ENCODE measurements at places on chromosomes 12 and 14.

DNA sequence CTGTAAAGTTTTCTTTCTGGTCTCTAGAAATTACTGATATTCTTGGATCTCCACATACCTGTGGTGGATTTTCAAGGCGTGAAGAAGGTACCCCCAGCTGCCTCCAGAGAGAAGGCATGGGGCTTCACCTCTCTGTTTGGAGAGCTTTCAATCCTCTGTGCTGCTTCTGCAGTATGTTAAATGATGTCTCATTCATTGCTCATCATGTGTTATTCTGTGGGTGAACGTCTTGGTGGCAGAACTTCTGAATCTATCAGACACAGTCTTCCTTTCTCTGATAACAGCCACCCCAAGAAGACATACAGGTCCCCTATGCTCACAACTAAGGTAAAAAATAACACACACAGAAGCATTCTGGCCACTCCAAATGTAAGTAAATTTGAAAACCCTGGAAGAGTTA, 221.3 kb upstream of the TMEM260 start:
- DNase-seq, result no peak

DNA sequence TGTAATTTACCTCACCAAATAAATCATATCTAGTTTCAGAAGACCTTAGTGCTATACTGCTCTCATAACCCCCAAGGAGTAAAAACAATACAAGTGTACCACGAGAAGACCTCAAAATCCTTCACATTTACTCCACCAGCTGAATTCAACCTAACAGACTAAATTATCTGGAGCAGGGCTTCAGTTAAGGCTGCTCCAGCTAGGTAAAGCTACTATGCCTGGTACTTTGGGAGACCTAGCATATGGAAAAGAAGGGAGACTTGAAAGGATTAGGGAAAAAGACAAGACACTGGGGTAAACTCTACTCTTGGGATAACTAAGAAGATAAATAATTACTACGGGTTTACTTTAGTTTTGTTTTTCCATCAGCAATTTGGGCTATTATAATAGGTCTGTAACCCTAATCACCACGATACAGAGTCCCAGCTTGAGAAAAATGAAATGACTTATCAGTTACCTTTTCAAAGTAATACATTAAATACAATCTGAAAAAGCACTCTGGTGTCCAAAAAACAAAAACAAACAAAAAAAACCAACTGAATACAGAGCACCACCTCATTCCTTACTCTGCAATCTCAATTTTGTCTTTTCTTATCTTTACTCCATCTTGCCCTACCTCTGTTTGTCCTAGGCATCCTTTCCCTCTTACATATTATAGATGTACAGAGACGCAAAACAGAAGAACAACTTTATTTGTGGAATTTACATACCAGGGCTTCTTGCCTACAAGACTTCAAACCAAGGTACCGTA, 2.1 kb downstream of the EML5 start:
- DNase-seq, result no peak

- no peak for DNase-seq
Observed at GRCh38 chr12:96416033-96416799, 16.0 kb upstream of the CDK17 start.

DNA sequence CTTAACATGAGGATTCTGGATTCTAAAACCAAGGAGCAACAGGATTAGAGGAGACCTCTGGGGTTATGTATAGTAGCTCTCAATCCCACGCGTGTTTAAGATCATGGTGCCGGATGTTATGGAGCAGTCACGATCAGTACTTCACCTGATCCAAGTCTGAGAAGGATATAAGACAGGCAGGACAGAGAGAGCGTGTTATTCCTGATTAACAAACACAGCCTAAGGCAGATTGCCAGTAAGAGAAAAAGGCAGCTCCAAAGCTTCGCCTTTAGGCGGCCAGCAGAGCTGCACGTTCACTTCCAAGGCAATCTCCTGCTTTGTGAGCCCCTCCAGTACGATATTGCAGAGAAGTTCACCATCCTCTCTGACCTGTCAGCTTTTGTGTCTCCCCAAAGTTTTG, 5.5 kb downstream of the SETD3 start:
- no peak for DNase-seq

- DNase-seq, result no peak
Observed at GRCh38 chr12:104656921-104657320, 200.2 kb downstream of the CHST11 start.

GRCh38 chr14:100304825-100305323, 1.4 kb downstream of the SLC25A29 start:
- DNase-seq, result no peak

DNA sequence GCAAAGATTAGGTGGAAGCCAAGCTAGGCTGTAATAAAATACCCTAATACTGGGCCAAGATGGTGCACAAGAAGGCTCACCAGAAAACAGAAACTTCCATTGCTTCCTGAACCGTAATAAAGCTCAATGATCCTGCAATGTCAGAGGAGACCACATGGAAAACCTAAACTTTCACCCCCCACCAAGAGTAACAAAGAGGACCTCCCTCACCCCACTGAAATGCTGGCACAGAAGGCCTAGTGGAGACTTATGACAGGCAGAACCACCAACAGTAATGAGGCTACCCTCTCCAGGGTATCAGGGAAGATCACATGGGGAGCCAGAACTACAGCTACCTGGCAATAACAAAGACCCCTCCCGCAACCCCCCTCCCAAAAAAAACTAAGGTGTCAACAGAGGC, 43.1 kb downstream of the CEP83 start:
- no peak for DNase-seq

GRCh38 chr12:18340786-18341185, 79.5 kb downstream of the PIK3C2G start:
- DNase-seq, result no peak

GRCh38 chr14:104360501-104360900, 219.1 kb upstream of the C14orf180 start:
- DNase-seq, result no peak

GRCh38 chr14:106831322-106831720, 1304.9 kb downstream of the TMEM121 start:
- DNase-seq, result no peak

GRCh38 chr12:3252450-3252891, 175.3 kb downstream of the TSPAN9 start:
- no peak for DNase-seq

DNA sequence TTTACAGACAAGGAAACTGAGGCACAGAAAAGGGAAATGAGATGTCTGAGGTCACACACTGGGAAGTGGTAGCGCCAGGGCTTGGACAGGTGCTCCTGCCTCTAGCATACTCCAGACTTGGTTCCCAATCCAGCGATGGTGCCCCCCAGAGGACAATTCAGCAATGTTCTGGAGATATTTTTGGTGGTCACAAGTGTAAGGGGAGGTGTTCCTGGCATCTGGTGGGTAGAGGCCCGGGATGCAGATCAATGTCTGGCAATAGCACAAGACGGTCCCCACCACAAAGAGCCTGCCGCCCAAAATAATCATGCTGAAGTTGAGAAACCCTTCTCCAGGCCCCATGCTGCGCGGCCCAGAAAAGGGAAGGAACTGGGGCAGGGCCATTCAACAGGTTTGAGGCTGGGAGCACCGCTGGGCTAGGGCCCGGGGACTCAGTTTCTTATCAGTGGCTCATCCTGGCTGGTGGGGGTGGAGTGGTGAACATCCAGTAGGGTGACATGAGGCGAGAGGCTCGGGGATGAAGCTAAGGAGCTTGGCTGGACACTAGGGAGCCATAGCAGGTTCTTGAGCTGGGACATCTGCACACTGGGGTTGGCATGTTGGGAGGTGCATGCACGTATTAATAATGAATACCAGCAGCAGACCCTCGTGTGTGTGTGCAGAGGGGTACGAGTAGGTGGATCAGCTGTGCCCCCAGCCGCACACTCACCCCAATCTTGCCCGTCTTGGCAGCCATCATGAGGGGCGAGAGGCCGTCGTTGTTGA, 35.1 kb downstream of the TRPV4 start:
- no peak for DNase-seq
